ENCODE measurements at places on chromosomes 3 and 15. TPM values are rescaled to one million over a fixed set of nuclear protein-coding genes. Genes with fewer than 3 reads are reported as not detected.

The A4GNT gene
- not detected for total RNA-seq

The MITF gene
- 28.0 TPM for total RNA-seq

The TNFAIP8L3 gene
- total RNA-seq, result 20.6 TPM

The KY gene
- 2.0 TPM for total RNA-seq

The NEK10 gene
- 9.4 TPM for total RNA-seq

The SUMF1 gene
- 42.6 TPM for total RNA-seq

The CATSPER2 gene
- 17.2 TPM for total RNA-seq

The PCSK6 gene
- 14.5 TPM for total RNA-seq

The ZBBX gene
- 0.52 TPM for total RNA-seq

The IFT122 gene
- 37.6 TPM for total RNA-seq

The CCR9 gene
- not detected for total RNA-seq

The FBXW12 gene
- total RNA-seq, result 0.23 TPM

The RGMA gene
- total RNA-seq, result 6.4 TPM

The HES1 gene
- total RNA-seq, result 230 TPM

Measured in ureter (tissue), 1 donor.